ENCODE measurements at places on chromosomes 7 and 10. TPM values are rescaled to one million over a fixed set of nuclear protein-coding genes. Genes with fewer than 3 reads are reported as not detected.

Gene PLPP4
- total RNA-seq: 2.1 TPM

Gene LRGUK
- total RNA-seq: 0.76 TPM

Gene CASD1
- 37.1 TPM for total RNA-seq

Gene SLC39A12
- total RNA-seq: not detected

Gene CCT6A
- 77.3 TPM for total RNA-seq

Gene ADIRF
- total RNA-seq: 599 TPM

Gene C1QL3
- total RNA-seq: not detected

Gene C10orf95
- not detected for total RNA-seq

Gene CYP2E1
- total RNA-seq: 5.7 TPM

Gene PLXNA4
- total RNA-seq: 9.0 TPM

GRCh38 chr7:5755704-5756504, 25.6 kb downstream of the RNF216 start:
- no peak for DNase-seq

DNA sequence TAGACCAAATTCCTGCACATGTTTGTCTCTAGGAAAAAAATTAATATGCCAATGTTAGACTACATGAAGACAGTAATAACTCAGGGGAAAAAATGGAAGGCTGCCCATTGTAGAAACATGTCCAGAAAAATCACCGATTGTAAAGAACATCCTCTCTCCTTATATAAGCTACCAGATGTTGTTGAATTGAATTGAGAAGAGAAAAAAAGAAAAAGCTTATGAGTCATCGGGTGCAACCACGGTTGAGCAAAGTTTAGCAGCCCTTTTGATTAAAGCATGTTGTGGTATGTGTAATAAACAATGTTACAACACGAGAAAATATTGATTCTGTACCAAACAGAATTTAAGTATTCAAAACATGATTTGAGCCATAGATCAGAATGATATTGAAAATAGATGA, 102.3 kb upstream of the ARHGAP21 start:
- no peak for DNase-seq

GRCh38 chr10:22623633-22624253, 90.6 kb downstream of the PIP4K2A start:
- no peak for DNase-seq

GRCh38 chr10:48477616-48478015, 127.3 kb downstream of the ARHGAP22 start:
- DNase-seq: no peak

GRCh38 chr10:7866176-7866575, 47.9 kb downstream of the TAF3 start:
- DNase-seq: no peak

GRCh38 chr10:84540022-84540616, 211.7 kb downstream of the CCSER2 start:
- no peak for DNase-seq

DNA sequence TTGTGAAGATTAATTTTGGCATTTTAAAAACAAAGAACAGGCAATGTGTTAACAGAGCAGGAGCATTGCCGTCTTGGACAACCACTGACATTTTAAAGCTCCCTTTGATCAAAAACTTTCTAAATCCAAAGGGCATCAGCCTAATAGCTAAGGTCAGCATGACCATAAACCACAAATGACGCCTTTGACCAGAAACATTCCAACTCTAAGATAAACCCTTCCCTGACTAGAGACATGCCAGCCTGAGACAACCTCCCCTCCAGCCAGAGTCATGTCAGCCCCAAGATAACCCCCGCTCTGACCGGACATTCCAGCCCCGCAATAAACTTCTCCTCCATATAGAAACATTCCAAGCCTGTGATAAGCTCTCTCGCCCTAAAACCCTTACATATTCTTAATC, 949.4 kb upstream of the POT1 start:
- DNase-seq: no peak

DNA sequence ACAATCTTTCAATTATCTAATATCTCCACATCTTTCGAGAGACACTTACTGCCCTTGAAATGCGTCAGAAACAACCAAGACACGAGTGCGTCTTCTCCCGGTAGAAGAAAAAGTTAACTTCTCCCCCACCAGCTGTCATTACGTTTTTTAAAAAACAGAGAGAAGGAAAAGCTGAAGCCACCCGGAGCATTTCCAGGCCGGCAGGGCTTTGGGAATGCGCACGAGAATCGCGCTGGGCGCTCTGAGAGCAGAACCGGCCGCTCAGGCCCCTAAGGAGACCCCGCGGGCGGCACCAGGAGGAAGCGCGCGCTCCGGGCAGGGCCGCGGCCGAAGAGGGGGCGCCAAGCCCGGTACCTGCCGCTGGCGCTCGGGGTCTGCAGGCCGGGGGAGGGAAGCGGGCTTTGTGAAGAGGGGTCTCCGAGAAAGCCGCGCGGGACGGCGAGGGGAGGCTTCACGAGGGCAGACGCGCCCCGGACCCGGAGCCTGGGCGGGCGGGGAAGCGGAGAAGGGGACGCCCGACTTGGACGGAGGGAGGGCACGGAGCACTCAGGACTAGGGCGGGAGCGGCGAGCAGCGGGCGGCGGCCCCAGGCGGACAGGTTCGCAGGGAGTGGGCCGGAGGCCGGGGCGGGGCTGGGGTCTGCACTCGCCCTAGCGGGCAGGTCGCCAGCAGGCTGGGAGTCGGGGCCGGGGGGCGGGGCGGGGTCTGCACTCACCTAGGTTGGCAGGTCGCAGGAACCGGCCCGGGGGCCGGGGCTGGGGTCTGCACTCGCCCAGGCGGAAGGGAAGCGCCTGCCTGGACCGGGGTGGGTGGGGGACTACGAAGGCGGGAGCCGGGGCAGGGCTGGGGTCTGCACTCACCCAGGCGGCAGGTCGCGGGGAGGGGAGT, 932 bp downstream of the ESYT2 start:
- DNase-seq: peak; percentile 78

GRCh38 chr7:30717181-30717580, 34.8 kb upstream of the INMT start:
- DNase-seq: no peak

DNA sequence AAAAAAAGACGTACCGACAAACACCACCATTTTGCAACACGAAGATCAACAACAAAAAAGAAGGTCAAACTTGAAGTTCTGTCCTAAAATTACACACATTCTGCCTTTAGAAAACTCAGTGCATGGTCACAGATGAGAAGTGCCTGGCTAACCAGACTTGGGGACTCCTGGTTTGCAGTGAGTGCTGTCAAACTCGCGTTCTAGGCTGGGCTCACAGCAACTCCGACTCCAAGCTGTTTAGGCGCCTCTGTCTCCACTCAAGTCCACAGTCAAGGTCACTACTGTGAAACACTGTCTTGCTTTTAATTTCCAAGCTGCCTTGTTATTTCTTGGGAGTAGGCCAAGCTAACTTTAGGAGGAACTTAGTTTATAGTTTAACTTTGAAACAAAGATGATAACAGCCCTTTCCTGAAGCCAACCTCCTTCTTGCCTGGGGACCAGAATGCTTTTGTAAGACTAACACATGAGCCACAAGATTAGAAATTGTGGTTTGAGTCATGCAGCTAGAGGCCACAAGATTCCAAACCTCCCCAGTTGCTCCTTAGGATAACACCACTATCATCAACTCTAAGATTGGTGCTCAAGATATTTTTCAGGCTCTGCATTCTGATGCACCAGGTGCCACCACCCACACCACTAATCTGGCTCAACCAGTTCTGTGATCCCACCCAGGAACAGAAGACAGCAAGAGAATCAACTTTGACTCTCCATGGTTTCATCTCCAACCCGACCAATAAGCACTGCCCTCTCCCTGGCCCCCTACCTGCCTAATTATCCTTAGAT, 1.1 kb upstream of the DNAAF5 start:
- DNase-seq: peak; percentile 28

- DNase-seq: no peak
These were observed 163.2 kb downstream of the TNS3 start for GRCh38 chr7:47418601-47419309.

GRCh38 chr7:100728196-100728595, 5.2 kb upstream of the ZAN start:
- DNase-seq: no peak

- no peak for DNase-seq
These were observed 1.6 kb downstream of the HOXA13 start for GRCh38 chr7:27198138-27198841.

- no peak for DNase-seq
These were observed 70.6 kb downstream of the CNNM2 start for GRCh38 chr10:102988404-102989314.

DNA sequence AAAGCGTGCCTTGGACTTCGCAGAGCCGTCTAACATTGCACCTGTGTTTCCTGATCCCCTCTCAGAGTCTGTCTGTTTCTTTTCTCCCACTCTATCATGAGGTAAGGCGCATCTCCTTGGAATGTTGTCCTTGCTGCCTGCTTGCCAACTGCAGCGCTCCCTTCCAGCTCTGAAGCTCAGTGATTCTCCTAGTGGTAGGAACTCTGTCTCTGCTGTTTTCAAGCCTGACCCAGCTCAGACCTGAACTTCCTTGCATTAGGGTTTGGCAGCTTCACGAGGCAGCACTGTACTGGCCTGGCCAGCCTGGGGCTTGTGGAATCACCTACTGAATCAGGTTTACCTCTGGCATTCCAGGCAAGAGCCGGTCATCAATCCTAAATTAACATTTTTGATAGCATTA, 123.9 kb downstream of the CREB5 start:
- DNase-seq: no peak

GRCh38 chr7:140364819-140365218, 33.5 kb downstream of the SLC37A3 start:
- DNase-seq: no peak

DNA sequence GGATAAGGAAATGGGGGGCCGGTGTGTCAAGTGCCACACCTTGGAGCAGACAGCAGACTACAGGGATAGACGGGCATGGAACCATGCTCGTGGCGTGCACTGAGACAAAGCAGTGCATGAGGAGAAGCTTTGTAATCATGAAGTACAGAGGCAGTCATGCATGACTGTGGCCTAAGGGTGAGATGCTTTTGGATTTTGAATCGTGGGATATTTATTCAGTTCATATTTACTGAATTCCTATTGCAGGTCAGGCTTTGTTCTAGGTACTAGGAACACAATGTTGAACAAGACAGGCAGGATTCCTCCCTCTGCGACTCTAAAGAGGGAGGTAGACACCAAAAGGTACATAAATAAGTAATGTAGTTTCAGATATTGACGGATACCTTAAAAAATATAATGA, 597.6 kb downstream of the PARD3 start:
- DNase-seq: no peak

DNA sequence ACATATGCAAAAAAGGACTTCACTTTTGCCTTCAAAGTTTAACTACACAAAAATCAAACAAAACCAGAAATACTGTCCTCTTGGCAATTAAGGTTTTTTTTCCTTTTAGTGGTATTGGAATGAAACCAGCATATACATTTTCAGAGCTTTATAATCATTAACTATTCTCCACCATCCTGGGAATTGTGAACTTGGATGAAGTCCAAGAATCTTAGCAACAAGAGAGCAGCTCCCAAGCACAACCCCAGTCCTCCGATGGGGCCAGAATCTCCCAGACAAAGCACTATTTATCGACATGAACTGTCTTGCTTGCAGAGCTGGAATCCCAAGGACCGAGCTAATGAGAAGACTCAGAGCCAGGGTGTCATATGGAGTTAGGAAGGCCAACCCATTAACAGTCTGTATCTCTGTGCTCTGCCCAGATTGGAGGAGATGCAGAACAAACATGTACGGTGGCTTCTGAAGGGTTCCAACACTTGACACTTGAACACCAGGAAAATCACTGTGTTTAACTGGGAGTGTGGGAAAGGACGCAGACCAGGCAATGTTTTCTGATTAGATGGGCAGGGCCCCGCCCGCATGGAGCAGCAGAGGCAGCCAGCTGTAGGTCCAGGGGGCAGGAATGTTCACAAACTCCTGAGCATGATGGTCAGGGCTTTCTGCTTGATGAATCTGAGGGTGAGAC, 35.5 kb downstream of the PPP1R3C start:
- no peak for DNase-seq

- DNase-seq: no peak
These were observed 8.4 kb upstream of the INMT start for GRCh38 chr7:30743371-30744074.

DNA sequence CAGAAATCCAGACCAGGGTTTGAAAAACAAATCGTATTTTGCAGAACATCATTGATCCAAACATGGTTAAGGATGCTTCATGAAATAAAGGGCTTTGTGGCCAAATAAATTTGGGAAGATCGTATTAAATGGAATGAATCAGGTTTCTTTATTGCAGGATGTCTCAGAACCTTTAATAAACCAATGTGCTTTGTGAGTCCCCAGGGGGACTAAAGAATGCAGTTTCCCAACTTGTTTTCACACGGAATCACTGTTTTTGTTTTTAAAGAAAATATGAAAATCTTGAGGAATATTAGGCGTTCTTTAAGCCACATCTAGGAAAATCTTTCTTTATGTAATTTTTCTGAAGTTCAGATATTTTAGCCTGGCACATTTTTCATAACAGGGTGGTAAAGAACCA, 16.8 kb upstream of the CCDC172 start:
- DNase-seq: no peak

DNA sequence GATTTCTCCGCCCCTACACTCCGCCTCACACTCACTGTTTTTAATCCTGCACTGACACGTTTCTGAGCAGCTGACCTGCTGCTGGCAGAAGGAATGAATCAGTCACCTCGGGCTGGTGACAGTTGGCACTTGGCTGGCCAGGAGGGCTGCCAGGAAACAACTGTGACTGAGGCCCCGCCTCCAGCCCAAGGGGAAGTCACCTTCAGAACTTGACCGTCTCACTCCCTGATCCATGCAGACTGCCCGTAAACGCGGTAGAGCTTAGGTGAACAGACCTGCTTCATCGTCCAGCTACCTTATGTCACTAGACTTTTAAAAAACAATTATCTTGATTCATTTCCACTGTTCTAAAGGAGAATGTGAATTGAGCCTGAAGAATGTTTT, 107.5 kb downstream of the DOCK1 start:
- DNase-seq: no peak

GRCh38 chr10:24451325-24451820, 242.4 kb downstream of the KIAA1217 start:
- DNase-seq: no peak
